GM12891 (cell line): ENCODE measurements at places on chromosomes 5 and 9.

- DNase-seq, result no peak
Measured at GRCh38 chr5:116025866-116026265, 6.4 kb upstream of the ARL14EPL start.

DNA sequence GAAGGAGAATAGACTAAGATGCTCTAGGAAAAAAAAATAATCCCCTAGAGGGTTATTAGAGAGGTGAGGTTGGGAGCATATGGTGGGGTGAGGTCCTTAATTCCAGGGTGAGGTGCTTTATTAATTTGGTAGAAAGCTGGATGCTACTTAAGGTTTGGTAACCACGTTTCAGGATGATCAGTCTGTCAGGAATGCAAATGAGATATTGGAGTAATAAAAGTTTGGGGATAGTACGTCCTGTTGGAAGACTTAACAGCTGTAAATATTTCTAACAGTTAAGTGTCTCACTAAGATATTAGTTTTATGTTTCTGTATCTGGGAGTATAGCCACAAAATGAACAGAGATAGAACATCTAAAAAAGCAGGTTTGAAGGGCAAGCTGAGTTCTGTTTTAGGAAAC lies 578.9 kb downstream of the CETN3 start:
- no peak for DNase-seq

DNA sequence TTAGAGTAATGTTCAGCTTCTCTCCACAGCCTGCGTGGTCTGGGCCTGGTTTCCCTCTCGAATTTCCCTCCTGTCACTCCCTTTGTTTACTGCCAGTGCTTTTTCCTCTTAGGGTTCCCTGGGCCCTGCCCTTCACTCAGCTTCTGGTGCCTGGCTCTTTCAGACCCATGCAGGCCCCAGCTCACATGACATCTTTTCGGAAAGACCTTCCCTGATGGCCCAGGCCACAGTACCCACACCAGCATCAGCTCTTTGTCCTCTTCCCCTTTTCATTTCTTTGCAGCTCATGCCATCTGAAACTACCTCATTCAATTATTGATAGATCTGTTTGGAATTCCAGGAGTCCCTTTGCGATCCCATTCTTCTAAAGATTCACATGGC lies 68.1 kb upstream of the ABL1 start:
- DNase-seq, result no peak

DNA sequence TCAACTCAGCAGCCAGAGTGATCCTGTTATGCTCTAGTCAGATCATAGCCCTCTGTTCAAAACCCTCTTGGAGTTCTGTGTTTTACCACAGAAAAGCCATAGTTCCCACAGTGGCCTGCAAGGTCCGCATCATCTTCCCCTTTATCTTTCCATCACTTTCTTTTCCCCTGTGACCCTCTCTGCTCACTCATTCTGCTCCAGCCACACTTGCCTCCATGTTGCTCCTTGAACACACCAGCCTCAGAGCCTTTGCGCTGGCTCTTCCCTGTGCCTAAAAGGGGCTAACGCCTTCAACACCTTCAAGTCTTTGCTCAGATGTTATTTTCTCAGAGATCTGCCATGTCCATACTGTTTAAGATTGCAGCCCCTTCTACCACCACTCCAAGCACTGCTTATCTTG lies 26.3 kb downstream of the CSF2 start:
- no peak for DNase-seq

GRCh38 chr5:153960269-153961215 lies 78.2 kb downstream of the FAM114A2 start:
- no peak for DNase-seq

GRCh38 chr9:126033318-126033717 lies 286.1 kb downstream of the PBX3 start:
- DNase-seq, result no peak

GRCh38 chr9:123201083-123201482 lies 67.3 kb downstream of the STRBP start:
- DNase-seq, result no peak

GRCh38 chr9:93301911-93302541 lies 118.1 kb downstream of the WNK2 start:
- DNase-seq, result peak; percentile 26

GRCh38 chr9:37002413-37003217 lies 31.5 kb downstream of the PAX5 start:
- DNase-seq, result no peak
